Uterus (tissue), 4 donors: ENCODE measurements at places on chromosomes 5 and 9. TPM values are rescaled to one million over a fixed set of nuclear protein-coding genes. Genes with fewer than 3 reads are reported as not detected.

DNA sequence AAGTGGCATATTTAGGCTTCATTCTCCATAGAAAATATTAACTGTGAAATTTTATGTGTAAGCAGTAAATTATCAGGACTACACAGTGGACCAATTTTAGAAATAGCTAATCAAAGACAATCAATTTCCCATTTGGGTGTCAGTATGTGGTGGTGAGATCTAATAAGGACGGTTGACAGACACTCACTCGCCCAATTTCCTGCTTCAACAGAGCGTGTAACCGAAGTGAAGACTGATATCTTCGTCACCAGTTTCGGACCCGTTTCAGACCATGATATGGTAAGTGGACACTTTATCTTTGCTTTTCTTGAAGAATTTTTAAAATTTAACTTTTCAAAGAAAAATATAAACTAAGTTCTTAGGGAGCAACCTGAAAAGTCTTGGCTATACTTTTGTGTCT lies 17.6 kb downstream of the GABRA1 start:
- no peaks in the 10 kb centered on the region for H3K4me1 ChIP-seq
- H3K27ac ChIP-seq: no peak overlapping the region
- H3K4me3 ChIP-seq: no peak overlapping the region
- H3K27me3 ChIP-seq: peaks cover 6% of the 10 kb centered on the region
- DNase-seq: no peak

EGFL7 gene
- 1,791 TPM for total RNA-seq

- no peaks in the 10 kb centered on the region for H3K4me1 ChIP-seq
- no peak overlapping the region for H3K27ac ChIP-seq
- DNase-seq: no peak
- H3K36me3 ChIP-seq: no peaks in the 10 kb centered on the region
Measured at GRCh38 chr9:83477571-83477970, 60.6 kb downstream of the FRMD3 start.

ACSL6 gene
- not detected for total RNA-seq

DNA sequence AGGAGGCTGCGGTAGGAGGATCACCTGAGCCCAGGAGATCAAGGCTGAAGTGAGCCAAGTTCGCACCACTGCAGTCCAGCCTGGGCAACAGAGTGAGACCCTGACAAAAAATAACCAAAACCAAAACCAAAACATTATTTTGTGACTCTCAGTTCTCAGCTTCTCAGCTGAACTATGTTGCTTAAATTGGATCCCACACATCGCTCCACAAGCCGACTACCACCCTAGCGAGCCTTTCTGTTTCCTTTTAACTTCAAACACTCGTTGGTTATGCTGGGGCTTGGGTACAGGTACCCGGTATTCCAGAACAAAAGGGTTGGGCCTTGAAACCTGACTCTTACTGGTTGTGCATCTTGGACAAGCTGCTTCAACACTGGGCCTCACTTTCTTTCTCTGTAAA lies 3.8 kb upstream of the PTGS1 start:
- no peaks in the 10 kb centered on the region for H3K27me3 ChIP-seq
- no peaks in the 10 kb centered on the region for H3K4me1 ChIP-seq
- DNase-seq: no peak
- H3K36me3 ChIP-seq: no peaks in the 10 kb centered on the region

DNA sequence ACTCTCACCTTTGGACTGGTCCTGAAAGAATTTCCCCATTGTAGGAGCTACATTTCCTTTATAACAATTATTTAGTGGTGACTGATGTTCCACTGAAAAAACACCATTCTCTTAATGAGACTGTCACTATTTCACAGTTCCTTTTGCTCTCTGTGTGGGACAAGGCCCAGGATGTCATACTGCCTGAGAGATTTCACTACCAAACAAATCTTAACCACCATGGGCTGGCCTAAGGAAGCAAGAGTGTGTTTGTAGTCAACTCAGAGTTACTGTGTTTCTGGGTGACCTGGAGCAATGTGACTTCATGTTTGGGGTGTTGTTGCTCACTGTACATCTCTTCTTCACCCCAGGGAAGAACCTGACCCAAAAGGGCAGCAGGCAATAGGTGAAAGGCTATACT lies 50.1 kb upstream of the ZNF608 start:
- H3K27ac ChIP-seq: no peak overlapping the region
- no peaks in the 10 kb centered on the region for H3K36me3 ChIP-seq
- DNase-seq: no peak

GRCh38 chr9:5863092-5863746 lies 27.5 kb upstream of the MLANA start:
- no peaks in the 10 kb centered on the region for H3K4me1 ChIP-seq
- no peaks in the 10 kb centered on the region for H3K27me3 ChIP-seq
- H3K36me3 ChIP-seq: no peaks in the 10 kb centered on the region
- DNase-seq: no peak
- no peak overlapping the region for H3K4me3 ChIP-seq
- no peak overlapping the region for H3K27ac ChIP-seq

DNA sequence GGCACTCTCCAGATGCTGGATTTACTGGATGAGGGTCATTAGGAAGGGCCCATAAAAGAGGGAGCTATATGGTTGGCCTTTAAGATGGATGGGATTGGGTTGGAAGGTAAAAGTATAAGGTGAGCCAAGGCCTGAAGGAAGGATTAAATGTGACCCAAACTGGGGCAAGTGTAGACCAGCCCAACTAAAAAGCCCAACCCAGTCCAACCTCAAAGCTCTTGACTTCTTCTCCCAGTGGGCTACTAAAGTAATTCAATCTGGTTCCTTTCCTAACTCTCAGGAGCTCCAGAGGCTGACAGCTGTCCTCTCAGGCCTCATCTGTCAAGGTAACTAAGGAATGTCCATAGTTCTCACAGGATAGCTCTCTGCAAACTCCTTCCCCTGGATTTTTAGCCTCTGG lies 122.2 kb upstream of the EFNA5 start:
- DNase-seq: no peak
- no peak overlapping the region for H3K27ac ChIP-seq
- H3K36me3 ChIP-seq: no peaks in the 10 kb centered on the region
- no peaks in the 10 kb centered on the region for H3K27me3 ChIP-seq

- peak overlapping the region; percentile 85 for H3K27ac ChIP-seq
- no peaks in the 10 kb centered on the region for H3K4me1 ChIP-seq
- DNase-seq: peak; percentile 18
- H3K4me3 ChIP-seq: peak overlapping the region; percentile 74
- no peaks in the 10 kb centered on the region for H3K36me3 ChIP-seq
- H3K27me3 ChIP-seq: no peaks in the 10 kb centered on the region
Measured at GRCh38 chr9:125747765-125748445, 732 bp downstream of the PBX3 start.

DNA sequence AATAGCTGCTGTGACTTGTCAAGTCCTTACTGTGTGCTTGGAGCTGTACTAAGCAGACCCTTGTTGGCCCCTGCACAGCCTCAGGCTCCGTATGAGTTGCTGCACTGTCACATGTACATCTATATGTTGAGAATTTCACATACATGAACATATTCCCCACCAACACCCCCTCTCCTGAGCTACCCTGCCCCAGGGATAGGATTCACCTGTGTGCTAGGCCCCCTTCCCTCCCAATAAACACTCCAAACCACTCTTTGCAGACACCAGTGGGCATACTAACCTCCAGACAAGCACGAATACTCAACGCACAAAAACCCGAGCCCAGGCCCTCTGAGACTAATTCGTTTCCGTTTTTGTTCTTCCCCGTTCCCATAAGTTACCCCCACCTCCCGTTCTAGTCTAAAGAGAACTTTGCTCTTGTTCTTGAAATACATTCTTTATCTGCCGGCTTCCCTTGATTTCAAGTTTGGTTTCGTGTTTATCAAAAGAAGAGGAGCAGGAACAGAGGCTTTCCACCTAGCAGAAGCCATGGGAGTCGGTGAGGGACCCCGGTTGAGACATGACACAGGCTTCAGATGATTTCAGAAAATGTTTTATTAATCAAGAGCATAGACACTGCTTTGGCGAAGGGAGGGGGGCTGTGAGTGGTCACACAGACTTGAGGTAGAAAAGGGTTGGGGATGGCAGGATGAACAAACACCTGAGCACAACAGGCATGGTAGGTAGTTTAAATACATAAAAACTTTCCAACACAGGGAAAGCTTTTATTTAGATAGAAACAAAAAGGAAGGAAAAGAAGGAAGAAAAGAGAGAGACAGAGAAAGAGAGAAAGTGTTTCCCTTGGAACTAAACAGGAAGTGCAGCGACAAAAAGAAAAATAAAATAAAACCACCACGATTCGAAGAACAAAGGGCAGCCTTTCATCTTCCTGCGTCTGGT lies 3.4 kb downstream of the HAND1 start:
- no peak overlapping the region for H3K27ac ChIP-seq
- H3K4me3 ChIP-seq: no peak overlapping the region
- H3K36me3 ChIP-seq: no peaks in the 10 kb centered on the region
- no peak for DNase-seq
- peaks cover 83% of the 10 kb centered on the region for H3K27me3 ChIP-seq

GRCh38 chr9:95074632-95075031 lies 242.9 kb downstream of the FANCC start:
- no peak for DNase-seq
- H3K4me1 ChIP-seq: peaks cover 30% of the 10 kb centered on the region
- H3K4me3 ChIP-seq: no peak overlapping the region
- H3K27me3 ChIP-seq: no peaks in the 10 kb centered on the region

DNA sequence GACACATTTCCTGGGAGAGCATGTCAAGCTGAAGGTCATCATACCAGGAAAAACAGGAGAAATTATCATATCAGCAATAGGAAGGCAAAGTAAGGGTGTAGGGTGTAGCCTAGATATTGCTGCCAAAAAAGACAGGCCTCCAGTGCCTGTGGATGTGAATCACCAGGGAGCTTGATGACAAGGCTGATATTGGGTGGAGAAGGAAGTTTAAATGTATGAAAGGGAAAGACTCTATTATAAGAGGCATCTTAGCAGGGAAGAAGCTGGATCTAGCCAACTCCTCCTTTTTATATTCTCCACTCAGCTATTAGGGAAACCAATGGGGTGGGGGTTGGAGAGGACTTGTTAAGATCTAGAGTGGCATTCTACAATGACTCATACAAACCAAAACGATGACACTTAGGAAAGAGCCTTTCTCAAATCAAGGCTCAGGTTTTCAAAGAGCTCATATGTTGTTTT lies 13.4 kb upstream of the TXNDC8 start:
- no peaks in the 10 kb centered on the region for H3K4me1 ChIP-seq
- H3K36me3 ChIP-seq: no peaks in the 10 kb centered on the region
- no peak overlapping the region for H3K27ac ChIP-seq
- H3K4me3 ChIP-seq: no peak overlapping the region

SLC36A3 gene
- not detected for total RNA-seq

DNA sequence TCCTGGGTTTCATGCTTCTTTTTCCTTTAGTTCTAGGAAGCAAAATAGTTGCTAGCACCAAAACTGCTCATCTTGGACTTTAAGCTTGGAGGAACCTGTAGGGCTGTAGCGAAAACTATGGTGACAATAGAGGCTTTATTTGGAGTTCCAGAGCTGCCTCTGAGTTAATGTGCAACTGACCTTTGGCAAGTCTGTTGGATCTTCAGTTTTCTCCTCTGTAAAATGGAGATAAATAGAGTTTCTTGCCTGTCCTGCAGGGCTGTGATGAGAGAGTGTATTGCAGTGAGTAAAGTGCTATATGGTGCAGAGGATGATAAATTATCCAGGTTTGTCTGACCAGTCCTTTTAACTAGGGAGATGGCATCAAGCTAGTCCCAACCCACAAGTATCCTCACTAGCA lies 417.0 kb downstream of the MAN2A1 start:
- H3K27ac ChIP-seq: no peak overlapping the region
- H3K36me3 ChIP-seq: no peaks in the 10 kb centered on the region
- H3K4me1 ChIP-seq: no peaks in the 10 kb centered on the region
